ENCODE measurements at places on chromosomes 6 and 20.

DNA sequence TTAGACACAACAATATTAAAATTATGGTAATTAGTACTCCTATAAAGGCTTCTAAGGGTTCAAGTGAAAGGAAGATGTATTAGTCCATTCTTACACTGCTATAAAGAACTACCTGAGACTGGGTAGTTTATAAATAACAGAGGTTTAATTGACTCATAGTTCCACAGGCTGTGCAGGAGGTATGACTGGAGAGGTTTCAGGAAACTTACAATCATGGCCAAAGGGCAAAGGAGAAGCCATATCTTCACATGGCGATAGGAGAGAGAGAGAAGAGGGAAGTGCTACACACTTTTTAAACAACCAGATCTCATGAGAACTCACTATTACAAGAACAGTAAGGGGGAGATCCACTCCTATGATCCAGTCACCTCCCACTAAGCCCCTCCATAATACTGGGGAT, 52.9 kb downstream of the TINAG start:
- DNase-seq, result no peak

- DNase-seq, result no peak
Observed at GRCh38 chr6:121809211-121809610, 373.8 kb downstream of the GJA1 start.

DNA sequence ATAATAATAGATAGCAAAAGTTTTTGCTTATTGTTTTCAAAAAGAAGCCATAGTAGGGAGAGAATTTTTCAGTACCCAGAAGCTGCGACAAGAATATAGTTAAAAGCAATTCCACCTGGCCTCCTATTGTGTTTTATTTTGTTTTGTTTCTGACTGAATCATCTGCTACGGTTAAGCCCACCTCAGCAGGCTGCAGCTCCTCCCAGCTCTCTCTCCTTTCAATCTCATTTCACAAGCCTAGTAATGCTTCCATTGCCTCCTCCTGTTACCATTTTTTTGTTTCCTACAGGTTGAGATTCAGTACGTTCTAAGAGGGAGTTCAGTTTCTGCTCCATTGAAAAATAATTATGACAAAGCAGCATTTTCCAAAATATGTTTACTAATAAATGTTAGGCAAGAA, 77.9 kb downstream of the PCSK2 start:
- DNase-seq, result no peak

- DNase-seq, result no peak
Observed at GRCh38 chr6:145891565-145891964, 72.6 kb downstream of the SHPRH start.

DNA sequence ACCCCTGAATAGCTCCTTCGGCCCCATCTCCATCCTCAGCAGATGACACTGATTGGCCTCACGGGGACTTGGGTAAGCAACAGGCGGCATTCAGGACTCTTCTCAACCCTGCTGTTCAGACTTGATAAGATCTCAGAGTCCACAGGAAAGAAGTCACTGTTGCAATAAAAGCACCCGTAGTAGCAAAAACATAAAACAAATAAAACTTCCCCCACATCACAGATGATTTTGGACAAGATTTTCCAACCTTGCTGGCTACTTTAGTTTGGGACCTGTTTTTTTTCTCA, 17.1 kb upstream of the C20orf144 start:
- DNase-seq, result no peak

GRCh38 chr6:3742426-3743344, 8.8 kb downstream of the PXDC1 start:
- DNase-seq, result peak; percentile 84

DNA sequence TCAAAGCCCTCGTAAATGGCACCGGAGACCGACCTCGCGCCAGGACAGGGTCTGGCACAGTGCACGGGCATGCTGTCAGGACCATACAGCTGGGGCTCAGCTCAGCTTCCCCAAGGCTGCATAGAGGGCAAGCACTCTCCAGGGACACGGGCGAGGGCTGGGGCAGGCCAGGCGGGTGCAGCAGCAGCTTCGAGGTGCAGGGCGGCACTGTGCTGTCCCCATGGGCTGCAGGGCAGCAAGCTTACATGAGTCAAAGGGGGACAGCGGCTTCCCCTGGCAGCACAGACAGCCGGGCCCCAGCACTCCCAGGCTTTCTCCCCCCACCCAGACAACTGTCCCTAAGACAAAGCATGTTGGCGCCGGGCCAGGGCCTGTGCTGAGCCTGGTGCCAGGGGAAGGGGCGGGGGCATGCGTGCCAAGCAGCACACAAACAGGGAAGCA, 25.7 kb downstream of the PSMG4 start:
- DNase-seq, result no peak

GRCh38 chr20:51463560-51463959, 79.0 kb downstream of the NFATC2 start:
- DNase-seq, result no peak

DNA sequence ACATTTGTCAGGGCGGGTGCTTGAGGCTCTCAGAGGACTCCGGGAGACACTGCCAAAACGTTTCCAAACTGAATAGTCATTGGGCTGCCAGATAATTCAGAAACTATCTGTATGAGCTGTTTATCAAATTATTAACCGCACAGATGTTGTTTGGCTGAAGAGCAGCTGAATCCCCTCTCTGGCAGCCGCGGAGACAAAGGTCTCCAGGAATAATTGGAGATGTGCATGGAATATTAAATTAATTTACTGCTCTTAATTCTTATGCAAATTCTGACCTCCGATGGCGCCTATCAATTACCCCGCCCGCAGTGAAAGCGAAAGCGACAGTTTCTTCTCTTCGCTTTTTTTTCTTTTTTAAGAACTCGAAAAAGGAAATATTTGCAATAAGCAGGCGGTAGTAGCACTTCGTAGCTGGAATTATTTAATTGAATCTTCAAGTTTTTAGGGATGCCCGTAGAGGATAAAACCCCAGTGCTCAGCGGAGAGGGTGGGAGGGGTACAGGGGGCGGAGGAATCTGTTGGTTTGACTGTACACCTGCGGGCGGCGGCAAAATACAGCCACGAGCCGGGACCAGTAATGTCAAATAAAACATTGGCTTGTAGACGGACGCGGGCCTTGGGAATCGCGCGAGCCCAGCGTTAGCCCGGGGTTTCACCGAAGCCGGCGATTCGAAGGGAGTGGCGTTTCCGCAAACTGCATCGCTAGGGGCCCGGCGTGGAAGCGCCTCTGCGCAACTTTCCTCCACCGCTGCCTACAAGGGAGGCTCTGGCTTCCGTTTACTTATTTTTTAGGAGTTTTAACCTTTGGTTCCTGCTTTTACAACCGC, 6.2 kb downstream of the LINC00237 start:
- peak; percentile 37 for DNase-seq

DNA sequence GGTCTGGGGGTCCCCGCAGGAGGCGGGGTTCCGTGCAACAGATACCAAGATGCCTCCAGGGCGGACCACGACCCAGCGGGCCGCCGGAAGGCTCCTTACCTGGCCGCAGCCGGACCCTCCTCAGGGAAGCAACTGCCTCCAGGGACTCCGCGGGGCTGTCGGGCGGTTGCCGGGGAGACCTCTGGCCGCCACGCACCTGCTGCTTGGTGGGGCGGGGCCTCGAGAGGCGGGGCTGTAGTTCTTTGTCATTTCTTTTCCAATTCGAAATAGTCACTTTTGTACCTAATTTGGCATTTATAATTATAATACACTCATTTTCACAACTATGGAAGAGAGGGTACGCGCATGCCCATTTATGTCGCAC, 647 bp downstream of the AK9 start:
- peak; percentile 27 for DNase-seq

DNA sequence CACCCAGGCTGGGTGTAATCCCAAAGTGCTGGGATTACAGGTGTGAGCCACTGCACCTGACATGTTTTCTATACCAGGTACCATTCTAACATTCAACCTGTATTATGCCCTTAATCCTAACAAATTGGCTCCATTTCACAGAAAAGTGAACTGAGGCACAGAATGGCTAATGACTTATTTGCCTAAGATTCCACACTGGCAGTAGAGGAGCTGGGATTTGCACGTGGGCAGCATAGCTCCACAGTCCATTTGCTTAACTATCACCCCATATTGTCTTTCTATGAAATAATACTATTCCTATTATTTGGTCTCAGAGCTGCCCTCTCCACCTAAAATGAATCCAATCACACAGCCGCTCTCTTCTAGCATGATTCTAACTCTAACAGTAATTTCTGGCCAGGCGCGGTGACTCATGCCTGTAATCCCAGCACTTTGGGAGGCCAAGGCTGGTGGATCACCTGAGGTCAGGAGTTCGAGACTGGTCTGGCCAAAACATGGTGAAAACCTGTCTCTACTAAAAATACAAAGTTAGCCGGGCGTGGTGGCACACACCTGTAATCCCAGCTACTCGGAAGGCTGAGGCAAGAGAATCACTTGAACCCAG, 23.3 kb upstream of the MYMX start:
- DNase-seq, result no peak

DNA sequence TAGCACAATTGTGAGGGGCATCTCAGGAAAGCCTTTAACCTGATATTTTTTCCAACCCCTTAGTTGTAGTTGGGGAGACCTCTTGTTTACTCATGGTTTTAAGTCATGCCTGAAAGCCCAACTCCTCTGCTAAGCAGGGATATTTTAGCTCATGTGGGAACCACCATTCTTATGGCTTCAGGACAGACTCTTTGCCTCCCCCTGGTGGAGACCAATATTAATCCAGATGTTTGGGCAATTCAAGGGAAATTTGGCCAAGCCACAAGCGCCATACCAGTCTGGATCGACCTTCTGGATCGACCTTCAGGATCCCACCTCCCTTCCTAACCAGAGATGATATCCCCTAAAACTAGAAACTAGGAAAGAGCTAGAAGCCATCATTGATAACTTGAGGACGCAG, 211.2 kb downstream of the C6orf118 start:
- no peak for DNase-seq

DNA sequence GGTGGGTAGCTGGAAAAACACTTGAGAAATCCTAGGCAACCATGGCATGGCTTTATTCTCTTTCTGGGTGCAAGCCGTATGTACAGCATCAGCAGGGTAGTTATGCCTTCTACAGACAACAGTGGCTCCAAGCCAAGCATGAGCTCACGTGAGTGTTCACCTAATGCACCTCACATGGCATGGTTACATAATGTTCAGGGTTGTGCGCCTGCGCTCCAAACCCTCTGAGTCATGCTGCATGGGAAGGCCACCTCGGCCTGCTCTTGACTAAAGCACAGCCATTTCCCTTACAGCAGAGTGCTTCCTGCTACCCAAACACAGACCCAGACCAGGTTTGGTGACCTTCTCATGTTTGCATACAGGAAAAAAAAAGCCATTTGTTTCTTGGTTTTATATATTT, 96.2 kb downstream of the VIP start:
- DNase-seq, result no peak

GRCh38 chr6:39420300-39421265, 98.1 kb upstream of the KCNK16 start:
- DNase-seq, result no peak

GRCh38 chr6:13671548-13672127, 40.0 kb downstream of the RANBP9 start:
- no peak for DNase-seq

GRCh38 chr20:43755390-43755789, 28.6 kb upstream of the GTSF1L start:
- DNase-seq, result no peak

- DNase-seq, result no peak
Observed at GRCh38 chr6:27720607-27721580, 191.3 kb downstream of the OR2B2 start.

GRCh38 chr6:2447931-2448330, 202.5 kb upstream of the GMDS start:
- DNase-seq, result no peak
